Activated CD4-positive, alpha-beta T cell treated with anti-CD3 and anti-CD28 coated beads, Interleukin-2, amount 10 ng/mL, durations not matched to agents 7 days and 5 days (primary cell): ENCODE measurements at places on chromosomes 2 and 18. TPM values are rescaled to one million over a fixed set of nuclear protein-coding genes. Genes with fewer than 3 reads are reported as not detected.

ABCG5 gene
- not detected for total RNA-seq

DOK1 gene
- 34.4 TPM for total RNA-seq

IL36B gene
- total RNA-seq, result not detected

VIT gene
- total RNA-seq, result not detected

SLC25A12 gene
- 28.8 TPM for total RNA-seq

SATB2 gene
- 0.02 TPM for total RNA-seq

EXOC6B gene
- total RNA-seq, result 14.8 TPM

DNA sequence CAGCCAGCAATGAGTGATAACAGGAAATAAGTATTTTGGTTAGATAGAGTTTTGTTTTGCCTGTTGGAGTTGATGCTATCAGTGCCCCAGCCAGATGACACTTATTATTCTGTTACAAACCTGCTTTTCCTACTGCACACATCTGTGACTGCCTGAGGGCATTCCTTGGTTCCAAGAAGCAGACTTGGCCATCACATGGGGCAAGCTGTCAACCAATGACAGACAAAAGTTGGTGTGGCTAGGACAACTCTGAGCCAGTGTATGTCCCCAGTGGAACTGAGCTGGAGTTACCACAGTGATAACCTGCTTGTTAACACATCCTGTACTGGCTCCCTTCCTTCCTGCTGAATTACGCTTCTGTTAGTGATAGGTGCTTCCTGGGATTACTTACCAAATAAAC is 54.5 kb downstream of the FAM171B start:
- H3K36me3 ChIP-seq, result no peaks in the 10 kb centered on the region
- H3K27ac ChIP-seq, result no peak overlapping the region
- no peak overlapping the region for H3K4me3 ChIP-seq
- H3K27me3 ChIP-seq, result no peaks in the 10 kb centered on the region
- no peak for DNase-seq
- H3K4me1 ChIP-seq, result peaks cover 3% of the 10 kb centered on the region

GRCh38 chr2:33516456-33516995 is 40.1 kb downstream of the RASGRP3 start:
- DNase-seq, result no peak
- H3K4me3 ChIP-seq, result no peak overlapping the region
- H3K36me3 ChIP-seq, result peaks cover 30% of the 10 kb centered on the region
- H3K27ac ChIP-seq, result no peak overlapping the region

DNA sequence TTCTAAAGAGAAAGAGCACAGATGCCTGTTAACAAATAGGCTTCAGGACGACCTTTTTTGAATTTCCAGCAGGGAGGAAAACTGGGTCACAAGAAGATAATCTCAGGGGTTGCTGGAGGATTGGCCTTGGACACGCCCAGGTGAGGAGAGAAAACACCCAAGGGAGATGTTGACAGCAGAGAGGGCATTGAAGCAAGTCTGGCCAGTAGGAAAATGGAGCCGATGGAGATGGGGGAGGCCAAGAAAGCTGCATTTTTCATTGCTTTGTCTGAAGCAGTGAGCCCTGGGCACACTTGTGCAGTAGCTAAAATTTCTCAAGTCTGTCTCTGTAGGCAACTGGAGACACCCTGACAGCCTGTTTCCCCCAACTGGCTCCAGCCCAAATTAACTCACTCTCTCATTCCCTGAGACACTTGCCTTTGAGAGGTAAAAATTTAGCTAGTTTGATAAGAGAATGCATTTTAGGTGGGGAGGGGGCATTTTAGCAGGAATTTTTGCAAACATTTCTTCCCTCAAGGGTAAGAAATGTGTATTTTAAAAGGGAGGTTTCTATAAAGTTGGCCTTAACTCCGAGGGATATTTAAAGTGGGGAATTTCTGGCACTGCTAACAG is 165.5 kb downstream of the TGIF1 start:
- H3K4me1 ChIP-seq, result peaks cover 7% of the 10 kb centered on the region
- H3K27ac ChIP-seq, result no peak overlapping the region
- no peaks in the 10 kb centered on the region for H3K27me3 ChIP-seq
- H3K4me3 ChIP-seq, result no peak overlapping the region

- no peak overlapping the region for H3K4me3 ChIP-seq
- H3K36me3 ChIP-seq, result no peaks in the 10 kb centered on the region
- no peak overlapping the region for H3K27ac ChIP-seq
- H3K27me3 ChIP-seq, result peaks cover 14% of the 10 kb centered on the region
Observed at GRCh38 chr18:59779979-59780378, 82.8 kb upstream of the CCBE1 start.

- H3K27me3 ChIP-seq, result no peaks in the 10 kb centered on the region
- no peak overlapping the region for H3K4me3 ChIP-seq
- peaks cover 11% of the 10 kb centered on the region for H3K4me1 ChIP-seq
- no peak for DNase-seq
Observed at GRCh38 chr2:64807417-64807816, 153.7 kb upstream of the SERTAD2 start.

DNA sequence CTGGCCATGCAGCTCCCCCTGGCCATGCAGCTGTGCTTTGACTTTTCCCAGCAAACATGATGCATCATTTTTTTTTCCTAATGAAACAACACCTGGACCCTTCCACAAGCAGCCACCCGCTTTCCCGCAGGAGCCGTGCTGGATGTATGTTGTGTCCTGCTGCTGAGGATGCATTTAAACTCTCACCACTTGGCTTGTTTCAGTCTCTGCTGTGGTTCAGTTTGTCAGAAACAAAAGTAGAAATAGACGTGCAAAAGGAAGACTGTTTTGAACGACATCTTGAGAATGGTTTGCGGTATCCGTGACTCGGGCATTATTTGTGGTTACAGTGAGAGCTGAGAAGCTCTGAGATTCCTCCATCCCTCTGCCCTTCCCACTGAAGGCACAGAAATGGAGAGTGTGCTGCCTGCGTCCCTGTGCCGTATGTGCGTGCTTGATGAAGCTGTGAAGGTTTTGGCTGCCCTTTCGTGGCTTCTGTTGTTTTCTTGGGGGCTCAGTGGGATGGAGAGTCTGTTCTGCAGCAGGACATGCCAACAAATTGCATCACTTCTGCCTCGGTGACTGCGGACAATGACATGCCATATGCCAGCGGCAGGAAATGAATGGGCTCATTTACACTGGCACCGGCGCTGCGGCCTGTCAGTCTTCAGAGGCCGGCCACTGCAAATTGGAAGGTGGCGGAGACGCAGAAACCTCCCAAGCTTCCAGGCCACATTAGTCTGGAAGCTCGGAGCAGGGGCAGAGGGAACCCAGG is 417.7 kb upstream of the SALL3 start:
- no peaks in the 10 kb centered on the region for H3K27me3 ChIP-seq
- no peaks in the 10 kb centered on the region for H3K4me1 ChIP-seq
- no peaks in the 10 kb centered on the region for H3K36me3 ChIP-seq
- H3K4me3 ChIP-seq, result no peak overlapping the region

- H3K36me3 ChIP-seq, result no peaks in the 10 kb centered on the region
- no peaks in the 10 kb centered on the region for H3K4me1 ChIP-seq
- no peaks in the 10 kb centered on the region for H3K27me3 ChIP-seq
- H3K4me3 ChIP-seq, result no peak overlapping the region
- DNase-seq, result no peak
Observed at GRCh38 chr18:28110924-28111323, 66.0 kb downstream of the CDH2 start.

DNA sequence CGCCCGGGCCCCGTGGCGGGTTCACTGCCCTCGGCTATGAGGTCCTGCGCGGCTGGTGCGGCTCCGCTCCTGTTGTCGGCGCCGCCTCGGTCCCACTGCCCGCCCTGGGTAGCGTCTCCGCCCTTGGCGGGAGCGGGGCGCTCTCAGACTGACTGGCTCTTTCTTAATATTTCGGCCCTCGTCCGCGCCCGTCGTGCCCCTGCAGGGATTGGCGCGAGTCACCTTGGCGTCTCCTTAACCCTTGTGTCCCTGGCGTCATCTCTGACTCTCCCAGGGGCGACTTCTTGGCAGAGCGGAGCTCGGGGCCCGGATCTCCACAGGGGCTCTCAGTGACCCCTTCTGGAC is 1.3 kb downstream of the PTMA start:
- peak overlapping the region; percentile 97 for H3K27ac ChIP-seq
- H3K4me1 ChIP-seq, result peaks cover 38% of the 10 kb centered on the region
- H3K4me3 ChIP-seq, result peak overlapping the region; percentile 99
- H3K27me3 ChIP-seq, result peaks cover 2% of the 10 kb centered on the region
- H3K36me3 ChIP-seq, result peaks cover 45% of the 10 kb centered on the region

- no peak for DNase-seq
- no peaks in the 10 kb centered on the region for H3K4me1 ChIP-seq
- H3K27me3 ChIP-seq, result no peaks in the 10 kb centered on the region
- no peak overlapping the region for H3K4me3 ChIP-seq
Observed at GRCh38 chr2:153404792-153405191, 73.8 kb downstream of the RPRM start.

GRCh38 chr2:238899386-238899785 is 51.5 kb downstream of the TWIST2 start:
- no peak overlapping the region for H3K4me3 ChIP-seq
- no peaks in the 10 kb centered on the region for H3K4me1 ChIP-seq
- no peaks in the 10 kb centered on the region for H3K27me3 ChIP-seq
- H3K36me3 ChIP-seq, result no peaks in the 10 kb centered on the region
- H3K27ac ChIP-seq, result no peak overlapping the region

DNA sequence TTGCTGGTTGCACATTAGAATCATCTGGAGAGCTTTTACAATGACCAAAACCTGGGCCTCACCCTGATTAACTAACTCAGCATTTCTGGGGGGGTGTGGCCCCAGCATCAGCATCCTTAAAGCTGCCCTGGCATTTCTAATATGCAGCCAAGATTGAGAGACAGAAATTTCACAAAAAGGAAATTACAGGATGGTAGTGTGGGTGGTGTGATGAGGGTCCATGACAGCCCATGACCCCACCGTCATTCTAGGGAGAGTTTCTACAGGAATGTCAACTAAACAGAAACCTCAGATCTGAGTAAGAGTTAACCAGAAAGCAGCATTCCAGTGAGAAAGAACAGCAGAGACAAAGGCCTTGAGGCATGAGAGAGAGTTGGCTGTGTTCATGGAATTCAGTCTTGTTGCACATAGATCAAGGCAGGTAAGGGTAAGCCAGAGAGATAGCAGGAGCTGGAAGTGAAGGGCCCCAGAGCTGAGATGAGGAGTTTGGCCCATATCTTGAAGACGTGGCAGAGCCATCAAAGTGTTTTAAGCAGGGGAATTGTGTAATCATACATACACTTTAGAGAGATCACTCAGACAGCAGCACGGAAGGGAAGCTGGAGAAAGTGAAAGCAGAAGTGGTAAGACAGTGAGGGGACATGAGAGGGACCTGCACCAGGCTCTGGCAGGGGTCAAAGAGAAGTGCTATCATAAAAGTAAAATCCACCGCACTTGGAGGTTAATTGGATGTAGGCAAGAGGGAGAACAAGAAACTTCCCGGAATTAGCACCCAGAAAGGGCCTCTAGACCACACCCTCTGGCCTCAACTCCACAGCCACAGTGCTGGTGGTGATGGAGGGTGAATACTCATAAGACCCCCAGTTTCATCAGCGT is 7.8 kb upstream of the TRABD2A start:
- peaks cover 69% of the 10 kb centered on the region for H3K4me1 ChIP-seq
- peak overlapping the region; percentile 68 for H3K4me3 ChIP-seq
- H3K36me3 ChIP-seq, result no peaks in the 10 kb centered on the region
- peak; percentile 76 for DNase-seq
- peak overlapping the region; percentile 96 for H3K27ac ChIP-seq
